Stimulated activated CD8-positive, alpha-beta memory T cell treated with anti-CD3 and anti-CD28 coated beads, Interleukin-7, amount 100 ng/mL, for 48 hours (primary cell): ENCODE measurements at places on chromosomes 1 and 21.

GRCh38 chr1:86739648-86740509, 35.5 kb downstream of the SH3GLB1 start:
- no peak for DNase-seq

DNA sequence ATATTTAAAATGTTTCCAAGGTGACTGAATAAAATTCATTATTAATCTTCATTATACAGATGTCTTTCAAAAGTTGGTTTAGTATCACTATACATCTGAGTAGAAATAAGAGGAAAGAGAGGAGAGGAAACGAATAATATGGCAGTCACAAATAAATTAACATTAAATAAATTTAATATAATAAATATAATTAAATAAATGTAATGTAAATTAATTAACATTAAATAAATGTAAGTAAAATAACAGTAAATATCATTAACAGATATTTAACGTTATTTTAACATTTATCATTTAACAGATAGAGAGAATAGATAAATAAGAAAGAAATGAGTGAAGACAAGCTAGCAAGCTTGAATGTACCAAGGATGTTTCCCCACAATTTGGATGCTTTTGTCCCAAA, 592.7 kb downstream of the NEGR1 start:
- DNase-seq: no peak

DNA sequence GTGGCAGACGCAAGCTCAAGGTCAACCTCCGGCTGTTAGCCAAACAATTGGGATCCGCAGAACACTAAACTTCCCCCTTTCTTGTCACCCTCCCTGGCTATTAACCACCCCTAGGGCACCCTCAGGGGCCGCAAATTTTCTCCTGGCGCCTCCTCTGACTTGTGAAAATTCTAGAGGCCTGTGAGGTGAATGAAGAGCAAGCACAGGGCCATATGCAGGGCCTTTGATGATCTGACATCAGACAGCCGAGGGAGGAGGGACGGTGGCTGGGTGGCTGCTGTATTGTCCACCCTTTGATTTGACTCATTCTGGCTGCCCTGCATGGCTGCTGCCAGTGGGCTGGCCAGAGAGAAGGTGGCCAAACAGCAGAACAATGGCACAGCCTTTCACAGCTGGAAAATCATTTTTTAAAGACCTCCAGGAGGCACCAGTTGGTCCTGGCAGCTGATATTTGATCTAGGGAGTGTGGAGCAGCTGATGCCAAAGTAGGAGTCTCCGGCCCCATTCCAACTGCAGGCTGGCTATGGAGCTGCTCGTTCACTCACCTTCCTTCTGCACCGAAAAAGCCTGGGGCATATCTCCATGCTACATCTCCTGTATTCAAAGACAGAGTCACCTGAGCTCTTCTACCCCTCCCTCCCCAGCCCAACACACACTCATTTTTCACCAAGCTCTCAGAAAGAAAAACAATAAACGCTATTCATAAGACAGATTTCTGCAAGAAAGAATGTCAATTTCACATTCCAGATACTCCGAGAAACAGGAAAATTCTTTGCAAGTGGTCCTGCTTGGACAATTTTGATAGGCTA, 44.9 kb upstream of the BARHL2 start:
- DNase-seq: no peak

DNA sequence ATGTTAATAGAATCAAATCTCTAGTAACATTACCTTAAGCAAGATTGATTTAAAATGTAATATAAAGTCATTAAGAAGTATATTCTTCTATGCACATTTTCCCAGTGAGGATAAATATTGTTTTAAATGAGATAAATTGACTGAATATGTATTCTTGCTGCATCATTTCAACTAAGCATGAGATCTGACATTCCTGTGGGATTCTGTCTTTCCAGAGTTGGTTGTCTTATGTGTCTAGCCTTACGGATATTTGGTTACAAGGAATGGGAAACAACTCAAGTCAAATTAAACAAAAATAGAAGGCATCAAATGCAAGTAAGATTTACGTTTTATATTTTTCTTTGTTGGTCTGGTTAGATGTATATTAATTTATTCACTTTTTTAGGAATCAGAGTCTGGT, 287.5 kb downstream of the PTGER3 start:
- no peak for DNase-seq

DNA sequence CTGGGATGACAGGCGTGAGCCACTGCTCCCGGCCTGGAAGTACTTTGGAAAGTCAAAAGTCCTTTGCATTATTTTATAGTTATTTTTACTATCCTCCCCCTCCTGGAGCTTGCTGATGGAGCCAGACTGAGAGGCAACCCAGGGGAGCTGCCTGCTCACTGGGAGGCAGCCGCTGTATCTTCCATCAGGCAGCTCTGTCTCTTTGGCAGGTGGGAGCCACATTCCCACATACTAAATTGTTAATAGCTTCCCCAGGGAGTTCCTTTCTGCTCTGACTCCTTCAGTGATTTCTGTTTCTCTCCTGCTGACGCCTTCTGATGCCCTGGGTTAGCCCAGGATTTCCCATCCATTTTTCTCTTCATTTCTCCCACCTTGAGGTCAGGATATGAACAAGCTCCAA, 4.9 kb upstream of the OPRD1 start:
- no peak for DNase-seq
